ENCODE measurements at places on chromosomes 7 and 10. TPM values are rescaled to one million over a fixed set of nuclear protein-coding genes. Genes with fewer than 3 reads are reported as not detected.

Gene POLR2J2
- 8.7 TPM for polyA plus RNA-seq

Gene CHST15
- polyA plus RNA-seq: 4.4 TPM

DNA sequence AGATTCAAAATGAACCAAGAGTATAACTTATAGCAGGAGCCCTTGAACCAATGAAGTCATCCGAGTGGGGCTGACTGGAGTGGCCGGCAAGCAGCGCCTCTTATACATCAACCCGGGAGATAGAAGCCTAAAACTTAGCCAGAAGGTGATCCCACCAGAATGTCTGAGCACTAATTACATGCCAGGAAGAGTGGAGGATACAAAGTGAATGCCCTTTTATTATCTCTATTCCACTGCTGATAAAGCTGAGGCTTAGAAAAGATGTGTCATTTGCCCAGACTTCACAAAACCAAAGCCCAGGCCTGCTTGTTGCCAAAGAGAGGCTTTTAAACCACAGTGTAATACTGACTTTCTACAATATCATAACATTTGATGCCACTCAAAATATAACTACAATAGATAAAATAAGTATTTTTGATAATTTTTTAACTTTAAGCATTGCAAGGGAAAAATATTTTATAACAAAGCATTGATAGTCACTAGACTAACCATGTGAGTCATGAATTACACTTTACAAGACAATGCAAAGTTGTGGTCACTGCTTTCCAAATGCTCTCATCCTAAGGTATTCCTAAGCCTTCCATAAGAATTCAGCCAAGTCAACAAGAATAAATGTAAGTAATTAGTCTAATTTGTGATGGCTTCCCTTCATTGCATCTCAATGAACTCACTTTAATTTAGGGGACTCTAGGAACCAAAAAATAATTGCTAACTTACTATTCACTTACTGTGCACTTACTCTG is 58.6 kb upstream of the ARID5B start:
- peaks cover 29% of the 10 kb centered on the region for H3K4me1 ChIP-seq
- H3K36me3 ChIP-seq: no peaks in the 10 kb centered on the region
- DNase-seq: no peak
- no peaks in the 10 kb centered on the region for H3K27me3 ChIP-seq
- H3K27ac ChIP-seq: no peak overlapping the region
- H3K4me3 ChIP-seq: no peak overlapping the region

Gene LRRC18
- polyA plus RNA-seq: not detected

DNA sequence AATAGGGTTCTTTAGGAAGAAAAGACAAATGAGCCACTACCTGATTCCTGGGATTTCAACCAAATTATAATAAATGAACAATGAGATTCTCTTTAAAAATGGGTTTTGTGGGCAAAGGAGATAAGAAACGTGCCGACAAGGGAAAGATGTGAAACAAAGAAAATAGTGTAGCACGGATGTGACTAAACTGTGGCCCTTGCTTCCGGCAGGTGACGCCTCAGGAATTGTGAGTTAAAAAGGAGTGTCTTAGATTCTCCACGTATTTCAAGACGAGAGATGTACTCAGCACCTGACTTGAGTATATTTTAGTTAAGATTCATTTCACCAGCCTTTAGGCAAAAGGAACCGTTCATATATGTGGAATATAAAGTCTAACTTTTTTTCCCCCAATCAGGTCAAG is 75.9 kb downstream of the DNAH11 start:
- peak overlapping the region; percentile 93 for H3K27ac ChIP-seq
- peaks cover 20% of the 10 kb centered on the region for H3K4me1 ChIP-seq
- H3K4me3 ChIP-seq: no peak overlapping the region
- no peaks in the 10 kb centered on the region for H3K27me3 ChIP-seq
- H3K36me3 ChIP-seq: no peaks in the 10 kb centered on the region
- DNase-seq: no peak

All from hepatocyte (in vitro differentiated cells).